ENCODE measurements at places on chromosomes 6 and 20. TPM values are rescaled to one million over a fixed set of nuclear protein-coding genes. Genes with fewer than 3 reads are reported as not detected.

SPATA25 gene
- total RNA-seq = 3.0 TPM

KHDRBS2 gene
- total RNA-seq = 19.2 TPM

MCM3 gene
- 26.1 TPM for total RNA-seq

GSTA3 gene
- not detected for total RNA-seq

SLC35D3 gene
- total RNA-seq = not detected

FOXA2 gene
- 4.3 TPM for total RNA-seq

KCNG1 gene
- not detected for total RNA-seq

PRL gene
- total RNA-seq = not detected

LST1 gene
- total RNA-seq = 2.5 TPM
